ENCODE measurements at places on chromosomes 12 and 14. TPM values are rescaled to one million over a fixed set of nuclear protein-coding genes. Genes with fewer than 3 reads are reported as not detected.

DNA sequence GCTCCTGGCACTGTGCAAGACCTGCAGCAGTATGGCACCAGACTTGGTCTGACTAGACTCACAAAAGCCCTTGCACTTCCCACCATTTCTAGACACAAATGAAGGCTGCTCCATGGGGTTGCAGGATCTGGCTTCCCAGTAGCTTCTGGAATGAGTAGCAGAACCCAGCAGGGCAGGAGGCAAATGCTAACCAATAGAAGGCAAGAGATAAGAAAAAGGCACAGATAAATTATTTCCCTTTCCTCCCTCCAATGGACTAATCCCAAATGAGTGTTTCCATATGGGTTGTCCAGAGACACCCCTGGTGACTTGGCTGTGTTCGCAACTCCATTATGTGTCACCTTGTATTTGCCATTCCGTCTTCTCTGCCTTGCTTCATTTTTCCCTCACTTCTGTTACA lies 49.7 kb downstream of the KIF21A start:
- no peak for DNase-seq
- H3K4me3 ChIP-seq = no peak overlapping the region
- no peaks in the 10 kb centered on the region for H3K4me1 ChIP-seq
- H3K27ac ChIP-seq = no peak overlapping the region

Gene TMEM30B
- 0.26 TPM for total RNA-seq

DNA sequence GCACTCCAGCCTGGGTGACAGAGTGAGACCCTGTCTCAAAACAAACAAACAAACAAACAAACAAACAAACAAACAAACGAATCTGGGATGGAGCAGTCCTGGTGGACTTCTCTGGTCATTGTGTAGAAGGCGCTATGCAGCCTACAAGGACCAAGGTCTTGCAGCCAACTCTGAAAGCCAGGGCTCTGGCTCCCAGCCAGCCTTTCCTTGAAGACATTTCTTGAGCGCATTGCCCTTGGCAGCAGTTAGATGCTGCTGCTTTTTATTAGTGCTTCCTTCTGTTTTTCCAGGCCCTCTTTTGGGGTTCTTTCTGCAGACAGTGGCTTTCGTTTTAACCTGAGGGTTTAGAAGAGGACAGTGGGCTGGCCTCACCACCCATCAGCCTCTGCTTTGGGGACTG lies 20.2 kb downstream of the CCDC177 start:
- H3K4me1 ChIP-seq = no peaks in the 10 kb centered on the region
- H3K4me3 ChIP-seq = no peak overlapping the region
- H3K27me3 ChIP-seq = peaks cover 16% of the 10 kb centered on the region
- H3K36me3 ChIP-seq = no peaks in the 10 kb centered on the region
- no peak overlapping the region for H3K27ac ChIP-seq
- no peak for DNase-seq

DNA sequence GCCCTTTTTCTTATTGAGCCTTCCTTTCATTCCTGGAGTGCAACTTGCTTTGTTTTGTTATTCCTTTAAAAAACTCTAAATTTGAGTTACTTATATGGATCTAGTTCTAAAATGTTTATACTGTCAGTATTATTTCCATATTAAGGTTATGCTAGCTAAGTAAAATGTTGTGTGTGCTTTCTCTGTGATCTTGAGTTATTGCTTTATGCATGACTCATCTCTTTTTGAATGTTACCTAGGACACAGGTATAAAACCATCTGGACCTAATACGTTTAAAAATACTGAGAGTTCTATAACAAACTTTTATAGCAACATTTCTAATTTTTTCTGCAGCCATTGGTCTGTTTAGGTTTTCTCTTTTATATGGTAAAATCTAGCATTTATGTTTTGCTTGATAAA lies 132.8 kb upstream of the LGR5 start:
- no peaks in the 10 kb centered on the region for H3K36me3 ChIP-seq
- no peaks in the 10 kb centered on the region for H3K27me3 ChIP-seq
- no peak for DNase-seq
- H3K4me1 ChIP-seq = no peaks in the 10 kb centered on the region
- H3K27ac ChIP-seq = no peak overlapping the region
- no peak overlapping the region for H3K4me3 ChIP-seq

Gene RBM19
- 102 TPM for total RNA-seq

- H3K27me3 ChIP-seq = peaks cover 14% of the 10 kb centered on the region
- no peak overlapping the region for H3K4me3 ChIP-seq
- H3K27ac ChIP-seq = no peak overlapping the region
These were observed 48.9 kb upstream of the DLK1 start for GRCh38 chr14:100677554-100678468.

Gene SLCO1A2
- total RNA-seq = not detected

Gene AKAP3
- total RNA-seq = 0.65 TPM

Data from activated T-helper 1 cell treated with anti-CD3 and anti-CD28 coated beads, Interleukin-12 subunit alpha, Interleukin-12 subunit beta, Interleukin-2, Interleukin-4 antibody, amounts not matched to agents 30 ng/mL and 10 ng/mL and 1 ng/mL, durations not matched to agents 14 hours and 24 hours and 36 hours (primary cell).